NCI-H69 (cell line): ENCODE measurements at places on chromosomes 2 and 18.

- peak; percentile 54 for DNase-seq
Observed at GRCh38 chr2:217360781-217361482, 501.1 kb upstream of the TNP1 start.

DNA sequence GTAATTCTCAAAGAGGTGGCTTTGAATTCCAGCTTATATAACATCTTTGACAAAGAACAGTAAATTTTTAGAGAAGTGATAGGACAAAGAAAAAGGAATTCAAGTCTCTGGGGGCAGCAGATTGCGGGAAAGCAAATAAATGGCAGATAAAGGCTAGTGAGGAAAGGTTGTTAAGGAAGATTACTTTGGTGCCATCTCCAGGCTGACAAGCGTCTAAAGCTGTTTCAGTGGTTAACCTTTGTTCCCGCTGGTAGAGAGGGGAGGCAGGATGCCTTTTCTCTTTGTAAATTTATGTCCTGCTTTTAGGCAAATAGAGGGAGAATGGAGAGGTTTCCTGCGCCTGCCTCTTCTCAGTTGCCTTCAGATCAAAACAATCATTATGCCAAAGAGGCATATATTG, 431.2 kb upstream of the CHST9 start:
- no peak for DNase-seq

GRCh38 chr18:41645589-41646360, 309.3 kb upstream of the PIK3C3 start:
- DNase-seq = peak; percentile 91

DNA sequence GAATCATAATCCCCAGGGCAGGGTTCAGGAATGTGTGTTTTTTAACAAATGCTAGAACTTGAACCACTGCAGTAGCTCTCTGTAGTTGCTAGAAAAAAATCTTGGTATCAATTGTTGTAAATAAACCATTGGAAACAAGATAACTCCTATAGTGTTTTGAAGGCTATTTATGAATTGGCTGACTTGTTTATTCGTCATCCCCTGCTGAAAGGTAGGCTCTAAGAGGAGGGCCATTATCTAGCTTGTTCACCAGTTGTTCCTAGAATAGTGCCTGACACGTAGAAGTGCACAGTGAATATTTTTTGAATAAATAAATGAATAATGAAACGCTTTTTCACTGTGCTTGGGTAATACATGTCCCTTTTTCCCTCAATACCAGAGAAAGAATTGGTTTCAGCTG, 211.4 kb downstream of the BABAM2 start:
- DNase-seq = no peak

- DNase-seq = no peak
Observed at GRCh38 chr2:67453310-67453709, 56.2 kb downstream of the ETAA1 start.

DNA sequence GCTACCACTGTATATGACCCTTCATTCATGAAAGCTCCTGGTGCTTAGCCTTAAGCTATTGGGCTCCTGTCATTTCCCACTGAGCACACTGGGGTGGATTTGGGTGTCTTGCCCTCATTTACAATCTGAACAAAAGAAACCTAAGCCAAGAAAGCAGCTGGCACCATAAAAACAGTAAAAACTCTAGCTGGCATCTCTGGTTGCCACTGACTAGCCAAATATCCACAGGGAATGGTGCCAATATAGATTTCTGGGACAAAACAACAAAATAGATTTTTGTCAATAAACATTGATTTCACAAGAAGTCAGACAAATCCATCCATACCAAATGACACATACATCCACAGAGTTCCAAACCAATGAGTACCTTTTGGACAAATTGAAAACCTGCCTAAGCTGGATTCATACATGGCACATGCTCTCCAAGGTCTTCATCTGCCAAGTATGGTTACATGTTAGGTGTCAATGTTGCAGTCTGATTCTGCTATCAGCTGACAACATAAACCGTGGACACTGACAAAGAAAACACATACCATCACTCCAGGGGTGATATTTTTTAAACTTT, 1081.5 kb upstream of the ZEB2 start:
- peak; percentile 91 for DNase-seq

DNA sequence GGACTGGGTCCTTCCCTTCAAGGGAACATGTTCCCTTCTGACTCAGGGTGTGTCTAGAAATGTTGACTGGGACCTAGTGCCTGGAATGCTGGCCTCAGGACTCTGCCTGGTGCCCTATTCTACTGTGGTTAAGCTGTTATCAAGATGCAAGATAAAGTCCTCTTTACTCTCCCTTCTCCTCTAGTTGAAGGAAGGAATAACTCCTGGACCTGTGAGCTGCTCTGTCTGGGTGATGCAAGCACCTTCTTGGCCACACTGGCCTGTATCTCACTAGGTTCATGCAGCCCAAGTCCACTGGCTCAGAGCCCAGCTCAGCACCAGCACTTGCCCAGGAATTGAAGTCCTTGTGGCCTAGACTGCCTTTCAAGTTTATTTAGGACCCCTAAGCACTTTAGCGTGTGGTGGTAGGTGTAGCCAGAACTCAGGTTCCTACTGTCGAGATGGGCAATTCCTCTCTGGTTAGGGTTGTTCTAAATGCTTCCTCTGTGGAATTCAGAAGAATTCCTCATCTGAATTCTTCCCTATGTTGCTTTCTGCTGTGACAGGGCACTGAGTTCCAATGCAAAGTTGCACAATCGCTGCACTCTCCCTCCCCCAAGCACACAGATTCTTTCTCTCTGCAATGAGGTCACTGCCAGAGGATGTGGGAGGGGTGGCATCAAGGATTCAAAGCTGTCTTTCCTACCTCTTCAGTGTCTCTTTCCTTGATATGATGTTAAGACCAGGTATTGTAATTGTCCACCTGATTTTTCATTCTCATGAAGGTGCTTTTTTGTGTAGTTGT, 54.7 kb downstream of the VWC2L start:
- no peak for DNase-seq

- no peak for DNase-seq
Observed at GRCh38 chr2:200687922-200688920, 102.4 kb downstream of the AOX1 start.

DNA sequence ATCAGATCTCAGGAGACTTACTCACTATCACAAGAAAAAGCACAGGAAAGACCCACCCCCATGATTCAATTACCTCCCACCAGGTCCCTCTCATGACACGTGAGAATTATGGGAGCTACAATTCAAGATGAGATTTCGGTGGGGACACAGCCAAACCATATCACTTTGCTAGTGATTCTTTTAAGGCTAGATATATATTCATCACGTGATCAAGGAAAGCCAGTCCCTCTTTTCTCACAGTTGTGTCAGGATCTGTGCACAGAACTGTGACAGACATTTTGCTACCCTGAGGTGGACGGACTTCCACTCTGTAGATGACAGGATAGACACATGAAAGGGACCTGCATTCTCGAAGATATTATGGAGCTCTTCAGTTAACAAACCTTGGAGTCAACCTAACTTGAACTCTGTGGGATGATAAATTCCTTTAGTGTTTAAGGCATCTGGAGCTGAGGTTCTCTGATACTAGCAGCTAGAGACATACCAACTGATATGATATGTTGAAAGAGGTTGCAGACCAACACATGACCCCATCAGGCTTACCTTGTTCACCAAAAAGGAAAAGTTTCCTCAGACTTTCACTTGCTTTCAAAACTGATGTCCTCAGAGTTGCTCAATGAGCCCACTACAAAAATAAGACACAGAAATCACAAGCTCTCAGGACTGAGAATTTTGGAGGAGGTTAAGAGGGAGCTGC, 66.3 kb upstream of the SCG2 start:
- DNase-seq = no peak

DNA sequence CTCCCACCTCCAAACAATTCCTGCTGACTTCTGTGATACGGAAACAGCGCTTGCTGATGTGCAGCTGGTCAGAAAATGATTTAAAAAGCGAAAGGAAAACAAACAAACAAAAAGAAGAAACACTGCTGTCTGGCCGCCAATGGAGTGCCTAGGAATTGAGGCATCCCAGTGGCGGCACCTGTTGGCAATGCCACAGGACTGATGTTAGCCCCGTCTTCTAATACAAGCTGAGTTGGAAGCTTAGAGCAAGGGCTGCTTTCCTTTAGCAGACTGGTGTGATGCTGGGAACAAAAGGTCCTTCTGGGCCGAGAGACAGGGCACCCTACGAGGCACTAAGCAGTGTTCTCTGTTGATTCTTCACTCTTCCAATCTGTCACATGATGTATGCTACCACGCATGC, 163.6 kb upstream of the REV1 start:
- no peak for DNase-seq

GRCh38 chr18:74216661-74217110, 68.4 kb downstream of the TIMM21 start:
- no peak for DNase-seq

DNA sequence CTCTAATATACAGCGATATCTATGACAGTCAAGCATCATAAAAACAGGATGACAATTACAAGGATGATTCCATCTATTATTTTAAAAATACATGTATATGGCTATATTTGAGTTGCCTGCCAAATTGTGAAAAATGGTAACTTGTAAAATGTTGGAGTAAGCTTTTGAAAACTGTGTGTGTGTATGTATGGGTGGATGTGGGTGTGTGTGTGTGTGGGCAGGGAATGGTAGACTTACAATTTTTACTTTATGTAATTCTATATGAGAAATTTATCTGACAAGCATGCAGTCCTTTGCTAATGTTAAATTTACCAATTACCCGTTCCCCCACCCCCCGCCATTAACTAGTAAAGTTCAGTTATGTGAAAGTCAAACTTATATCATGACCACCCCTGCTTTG, 14.0 kb downstream of the EPHA4 start:
- DNase-seq = no peak

- DNase-seq = peak; percentile 31
Observed at GRCh38 chr2:229273723-229274338, 2.7 kb upstream of the PID1 start.

GRCh38 chr18:657311-658000, at the start of gene TYMS:
TSS of gene TYMS (plus strand) at chr18:657653. CDS start at chr18:657743, 90 bp downstream.
- peak; percentile 99 for DNase-seq

DNA sequence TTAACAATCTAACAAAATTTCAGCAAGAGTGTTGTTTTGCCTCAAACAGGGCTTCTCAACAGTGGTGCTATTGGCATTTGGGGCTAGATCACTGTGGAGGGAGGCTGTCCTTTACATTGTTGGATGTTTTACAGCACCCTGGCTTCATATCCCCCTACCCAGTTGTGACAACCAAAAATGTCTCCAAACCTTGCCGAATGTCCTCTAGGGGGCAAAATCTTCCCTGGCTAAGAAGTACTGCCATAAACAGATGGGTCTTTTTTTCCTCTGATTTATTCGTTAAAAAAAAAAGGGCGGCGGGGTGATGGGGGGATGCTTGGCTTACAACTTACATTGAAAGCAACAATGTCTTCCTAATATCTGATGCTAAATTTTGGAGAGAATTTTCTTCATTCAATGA, 207.6 kb upstream of the CCDC150 start:
- DNase-seq = peak; percentile 43

GRCh38 chr18:3877678-3878077, 427.7 kb downstream of the TGIF1 start:
- DNase-seq = no peak

DNA sequence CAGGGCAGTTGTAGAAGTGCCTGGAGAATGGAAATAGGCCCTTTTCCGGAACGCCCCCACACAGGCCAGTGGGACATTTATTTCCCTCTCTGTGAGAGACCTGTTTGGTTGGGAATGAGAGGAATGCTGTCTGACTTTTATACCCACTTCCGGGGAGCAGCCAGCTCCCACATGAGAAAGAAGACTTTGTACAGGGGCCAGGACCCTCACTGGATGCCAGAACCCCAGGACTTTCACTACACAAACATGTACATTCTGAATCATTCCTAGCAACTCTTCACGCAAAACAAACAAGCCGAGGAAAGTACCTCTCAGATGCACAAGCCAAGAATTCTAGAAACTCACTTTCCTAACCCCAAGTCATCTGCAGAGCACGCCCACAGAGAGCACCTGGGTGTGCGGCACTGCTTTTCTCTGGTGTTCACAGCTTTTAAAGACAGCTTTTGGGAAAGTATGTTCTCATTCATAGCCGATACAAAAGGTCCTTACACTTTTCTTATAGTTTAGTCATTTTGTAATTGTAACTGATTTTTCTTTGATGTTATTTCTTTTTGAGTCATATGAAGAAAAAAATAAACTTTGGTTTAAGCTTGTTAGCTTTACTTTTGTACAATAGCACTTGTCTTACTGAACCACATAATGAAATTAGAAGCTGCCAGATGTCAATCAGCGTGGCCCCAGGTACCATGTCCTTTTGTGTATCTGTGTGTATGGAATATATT, 856.1 kb upstream of the ID2 start:
- DNase-seq = no peak

DNA sequence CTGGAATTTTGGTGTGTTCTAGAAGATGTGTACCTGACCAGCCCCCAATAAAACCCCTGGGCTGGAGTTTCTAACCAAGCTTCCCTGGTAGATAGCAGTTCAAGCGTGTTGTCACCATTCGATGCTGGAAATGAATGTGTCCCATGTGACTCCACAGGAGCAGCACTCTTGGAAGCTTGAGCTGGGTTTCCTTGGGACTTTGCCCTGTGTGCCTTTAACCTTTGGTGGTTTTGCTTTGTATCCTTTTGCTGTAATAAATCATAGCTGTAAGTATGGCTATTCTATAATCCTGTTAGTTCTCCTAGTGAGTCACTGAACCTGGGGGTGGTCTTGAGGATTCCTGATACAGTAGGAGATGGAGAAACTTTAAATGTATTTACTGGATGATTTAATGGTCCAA, 65.2 kb downstream of the KLHL14 start:
- peak; percentile 82 for DNase-seq
